ENCODE measurements at places on chromosomes 3 and 15.

DNA sequence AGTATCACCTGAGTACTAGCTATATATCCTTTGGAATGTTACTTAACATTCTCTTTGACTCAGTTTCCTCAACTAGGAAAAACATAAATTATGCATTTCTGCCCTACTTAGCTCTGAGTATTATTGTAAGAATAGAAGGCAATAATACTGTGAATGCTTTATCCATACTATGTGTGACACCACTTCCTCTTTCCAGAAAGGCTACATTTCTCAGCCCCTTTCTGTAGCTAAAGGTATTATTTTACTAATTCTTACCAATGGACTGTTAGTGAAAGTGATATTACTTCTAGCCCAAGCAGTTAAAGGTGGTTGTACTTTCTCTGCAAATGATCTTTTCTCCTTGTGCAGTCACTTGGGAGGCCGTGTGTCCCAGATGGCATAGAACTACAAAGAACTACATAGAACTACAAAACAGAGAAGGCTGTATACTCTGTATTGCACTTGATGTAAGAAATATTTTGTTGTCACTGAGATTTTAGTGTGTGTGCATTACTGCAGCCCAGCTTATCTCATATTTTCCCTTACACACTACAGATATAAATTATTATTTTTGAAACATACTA lies 35.1 kb downstream of the MYH15 start:
- DNase-seq: no peak

GRCh38 chr15:31098953-31099740 lies 2.4 kb downstream of the TRPM1 start:
- DNase-seq: no peak

DNA sequence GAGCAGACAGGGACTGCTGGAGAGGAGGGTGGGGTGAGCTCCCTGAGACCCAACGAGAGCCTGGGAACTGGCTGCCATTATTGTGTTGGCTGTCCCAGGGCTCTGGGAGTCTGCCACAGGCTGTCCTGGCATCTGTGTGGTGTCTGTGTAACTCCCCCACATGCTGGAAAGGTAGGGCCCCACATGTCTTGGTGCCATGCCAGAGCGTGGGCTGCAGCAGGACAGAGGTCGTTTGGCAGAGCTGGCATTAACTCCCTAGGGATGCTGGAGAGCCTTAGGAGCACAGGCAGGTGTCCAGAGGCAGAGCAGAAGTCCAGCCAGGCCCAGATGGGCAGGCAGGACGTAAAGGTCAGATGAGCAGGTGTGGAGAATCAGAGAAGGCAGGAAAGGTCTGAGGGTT lies 9.7 kb downstream of the TIMP4 start:
- DNase-seq: no peak

GRCh38 chr3:171943262-171944117 lies 95.9 kb upstream of the FNDC3B start:
- no peak for DNase-seq

DNA sequence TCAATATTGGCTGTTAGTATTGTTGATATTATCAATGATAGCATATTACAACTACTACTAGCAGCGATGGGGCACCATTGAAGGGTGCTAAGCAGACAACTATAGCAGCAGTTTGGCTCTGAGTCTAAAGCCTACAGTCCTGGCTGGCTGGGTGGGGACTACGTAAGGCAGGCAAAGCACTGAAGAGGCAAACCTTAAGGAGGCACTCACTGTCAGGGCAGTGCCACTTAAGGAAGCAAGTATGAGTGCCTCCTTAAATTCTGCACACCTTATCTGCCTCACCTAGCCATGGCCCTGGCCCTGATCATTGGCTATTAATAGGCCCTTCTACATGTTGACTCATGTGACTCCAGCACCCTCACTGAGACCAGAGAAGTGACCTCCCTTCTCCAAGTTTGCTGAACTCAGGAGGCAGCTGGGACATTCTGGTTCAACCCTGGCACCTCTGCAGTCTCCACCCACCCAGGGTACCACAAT lies 20.6 kb downstream of the CDCP1 start:
- no peak for DNase-seq

DNA sequence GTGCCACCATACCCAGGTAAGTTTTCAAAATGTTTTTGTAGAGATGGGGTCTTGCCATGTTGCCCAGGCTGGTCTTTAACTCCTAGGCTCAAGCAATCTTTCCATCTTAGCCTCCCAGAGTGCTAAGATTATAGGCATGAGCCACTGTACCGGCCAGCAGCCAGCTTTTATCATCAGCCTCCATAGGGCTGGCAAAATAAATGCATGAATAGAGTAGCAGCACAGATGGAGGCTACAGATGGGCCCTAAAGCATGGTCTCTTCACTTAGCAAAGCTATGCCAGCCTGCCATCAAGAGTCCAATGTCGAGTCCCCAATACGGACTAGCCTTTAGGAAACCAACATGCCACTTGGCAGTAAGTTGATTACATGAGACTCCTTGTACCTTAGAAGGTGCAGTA lies 63.8 kb downstream of the CNTN3 start:
- DNase-seq: no peak

GRCh38 chr15:101153801-101154656 lies 97.8 kb downstream of the CHSY1 start:
- no peak for DNase-seq

- no peak for DNase-seq
Observed at GRCh38 chr3:184776916-184777315, 35.0 kb upstream of the VPS8 start.

DNA sequence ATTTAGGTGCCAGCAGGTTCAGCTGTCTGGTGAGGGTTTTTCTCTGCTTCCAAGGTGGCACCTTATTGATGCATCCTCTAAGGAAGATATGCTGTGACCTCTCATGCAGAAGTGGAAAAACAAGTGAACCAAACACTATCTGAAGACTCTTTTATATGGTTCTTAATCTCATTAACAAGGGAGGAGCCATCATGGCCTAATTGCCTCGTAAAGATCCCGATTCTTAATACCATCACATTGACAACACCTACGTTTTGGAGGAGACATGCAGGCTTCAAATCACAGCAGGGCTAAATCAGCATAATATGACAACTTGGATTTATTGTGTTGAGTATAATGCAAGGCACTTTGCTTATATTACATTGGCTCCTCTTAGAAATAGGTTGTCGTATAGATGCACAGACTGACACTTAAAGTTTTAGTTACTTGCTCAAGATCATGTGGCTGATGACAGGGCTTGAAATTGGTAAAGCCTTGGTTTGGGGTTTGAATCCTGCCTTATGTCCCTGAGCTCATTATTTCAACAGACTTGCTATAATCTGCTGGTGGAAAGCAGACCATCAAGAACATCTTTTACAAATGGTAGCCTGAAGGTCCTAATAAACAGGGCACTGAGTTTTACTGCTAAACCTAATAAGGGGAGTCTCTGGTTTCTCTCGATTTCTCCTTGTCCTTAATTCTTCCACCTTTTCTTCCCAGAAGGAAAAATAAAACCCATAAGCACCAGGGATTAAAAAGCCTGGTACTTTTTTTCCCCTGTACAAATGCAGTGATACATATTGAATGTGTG lies 88.2 kb downstream of the PTPRG start:
- no peak for DNase-seq

DNA sequence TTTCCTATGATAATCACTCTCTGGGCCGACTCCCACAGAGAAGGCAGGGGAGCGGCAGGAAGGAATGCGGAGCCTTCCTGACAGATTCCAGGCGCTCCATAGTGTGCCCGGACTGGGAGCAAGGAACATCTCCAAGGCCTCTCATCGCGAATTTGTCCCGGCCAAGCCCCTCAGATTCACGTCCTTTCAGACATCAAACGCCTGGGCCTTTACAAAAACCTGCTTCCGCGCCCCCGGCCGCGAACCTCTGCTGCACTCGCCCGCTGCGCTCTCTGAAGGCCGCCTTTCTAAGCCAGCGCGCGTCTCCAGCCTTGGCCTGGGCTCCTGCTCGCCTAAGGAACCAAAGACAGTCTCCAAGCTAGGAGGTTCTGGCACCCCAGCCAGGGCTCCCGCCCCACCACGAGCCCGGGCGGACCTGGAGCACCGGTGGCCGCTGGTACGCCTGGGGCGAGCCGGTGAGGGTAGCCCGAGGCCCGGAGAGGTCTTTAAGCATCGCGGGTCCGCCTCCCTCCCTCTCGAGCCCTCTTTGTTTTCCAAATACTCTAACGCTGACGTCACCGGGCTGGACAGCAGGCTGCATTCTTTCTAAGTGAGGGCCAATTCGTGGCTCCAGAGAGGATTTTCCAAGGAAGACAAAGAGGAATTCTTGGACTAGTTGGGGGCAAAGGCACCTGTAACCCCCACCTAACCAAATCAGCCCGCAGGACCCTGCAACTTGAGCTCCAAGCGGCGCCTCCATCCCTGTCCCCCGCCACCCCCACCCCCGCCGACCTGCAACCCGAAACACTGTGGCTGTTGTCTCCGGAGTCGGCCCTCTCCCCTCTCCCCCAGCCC lies 759 bp downstream of the AMOTL2 start:
- peak; percentile 92 for DNase-seq

DNA sequence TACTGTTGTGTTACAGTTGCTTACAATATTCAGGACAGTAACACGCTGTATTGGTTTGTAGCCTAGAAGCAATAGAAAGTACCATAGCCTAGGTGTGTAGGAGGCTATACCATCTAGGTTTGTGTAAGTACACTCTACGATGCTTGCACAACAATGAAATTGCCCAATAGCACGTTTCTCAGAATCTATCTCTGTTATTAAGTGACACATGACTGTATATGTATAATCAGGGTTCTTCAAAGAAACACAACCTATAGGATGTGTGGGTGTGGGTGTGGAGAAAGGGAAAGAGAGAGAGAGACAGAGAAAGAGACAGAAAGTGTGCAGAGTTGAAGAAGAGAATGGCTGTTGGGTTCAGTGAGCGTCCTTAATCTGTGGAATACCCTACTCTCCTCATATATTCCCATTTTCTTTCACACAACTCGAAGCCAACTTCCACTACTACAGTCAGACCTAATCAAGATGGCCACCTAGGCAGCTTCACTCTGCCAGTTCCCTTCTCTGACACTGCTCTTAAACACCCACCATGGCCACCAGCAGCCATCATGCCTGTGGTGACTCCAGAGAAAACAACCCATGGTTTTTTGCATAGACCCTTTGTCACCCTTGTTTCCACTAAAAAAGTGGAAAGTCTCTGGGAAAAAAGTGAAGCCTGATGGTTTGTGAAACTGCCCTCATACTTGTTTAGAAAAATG lies 5.8 kb upstream of the PPP4R2 start:
- DNase-seq: no peak

- DNase-seq: no peak
Observed at GRCh38 chr3:66350601-66351000, 129.8 kb downstream of the SLC25A26 start.

GRCh38 chr3:73070675-73071575 lies 9.5 kb downstream of the EBLN2 start:
- DNase-seq: no peak

DNA sequence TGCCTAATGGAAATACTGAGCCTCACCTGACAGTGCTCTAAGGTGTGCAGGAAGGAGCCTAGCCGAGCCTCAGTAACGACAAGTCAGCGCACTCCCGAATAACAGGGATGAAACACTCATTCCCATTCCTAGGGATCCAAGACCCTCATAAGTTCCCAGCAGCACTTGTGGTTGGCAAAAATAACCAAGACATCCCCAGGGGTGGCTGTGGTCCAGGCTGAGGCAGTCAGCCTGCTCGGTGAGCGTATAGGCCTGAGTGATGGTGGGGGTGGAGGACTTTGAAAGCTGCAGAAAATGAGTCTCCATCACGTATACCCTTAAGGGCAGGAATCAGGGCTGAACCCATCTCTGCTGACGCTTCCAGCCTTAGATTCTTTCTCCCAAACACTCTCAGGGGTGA lies 120.1 kb downstream of the SMAD6 start:
- no peak for DNase-seq

- DNase-seq: no peak
Observed at GRCh38 chr3:40083066-40083465, 226.4 kb upstream of the EIF1B start.

GRCh38 chr15:25741256-25741580 lies 121.9 kb downstream of the ATP10A start:
- no peak for DNase-seq

DNA sequence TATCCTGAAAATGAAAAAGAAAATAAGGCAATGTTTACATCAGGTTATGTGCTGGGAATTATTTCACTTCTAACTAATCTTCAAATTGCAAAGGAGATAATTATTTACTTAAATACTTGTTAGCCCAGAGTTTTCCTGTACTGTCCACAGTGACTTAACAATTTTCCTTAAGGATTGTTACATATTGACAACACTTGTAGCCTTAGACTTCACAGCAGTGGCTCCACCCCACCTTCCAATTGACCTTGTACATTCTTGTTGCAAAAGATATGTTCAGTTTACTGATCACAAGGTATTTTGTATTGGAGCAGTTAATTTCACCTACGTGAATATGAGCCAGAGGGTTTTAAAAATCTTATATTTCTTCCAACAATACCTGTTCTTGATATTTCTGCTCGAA lies 376.9 kb downstream of the CNTN6 start:
- no peak for DNase-seq

DNA sequence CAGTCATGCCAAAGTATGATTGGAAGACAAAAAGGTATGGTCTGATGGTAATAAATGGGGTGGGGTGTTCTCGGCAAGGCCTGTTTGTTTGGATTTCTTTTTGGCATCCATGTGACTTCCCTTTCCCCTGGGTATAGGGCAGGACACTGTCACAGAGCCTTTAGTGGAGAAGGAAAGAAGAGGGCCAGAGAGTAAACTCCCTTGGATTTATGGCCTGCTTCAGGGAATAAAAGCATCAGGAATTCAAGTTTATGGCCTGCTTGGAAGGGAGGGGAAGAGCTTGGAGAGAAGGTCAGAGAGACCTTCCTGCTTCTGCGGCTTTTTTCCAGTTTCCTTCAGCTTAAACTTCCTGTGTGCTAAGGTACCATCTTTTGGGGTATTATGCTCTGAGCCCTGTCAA lies 179.4 kb upstream of the ADAMTS9 start:
- no peak for DNase-seq

DNA sequence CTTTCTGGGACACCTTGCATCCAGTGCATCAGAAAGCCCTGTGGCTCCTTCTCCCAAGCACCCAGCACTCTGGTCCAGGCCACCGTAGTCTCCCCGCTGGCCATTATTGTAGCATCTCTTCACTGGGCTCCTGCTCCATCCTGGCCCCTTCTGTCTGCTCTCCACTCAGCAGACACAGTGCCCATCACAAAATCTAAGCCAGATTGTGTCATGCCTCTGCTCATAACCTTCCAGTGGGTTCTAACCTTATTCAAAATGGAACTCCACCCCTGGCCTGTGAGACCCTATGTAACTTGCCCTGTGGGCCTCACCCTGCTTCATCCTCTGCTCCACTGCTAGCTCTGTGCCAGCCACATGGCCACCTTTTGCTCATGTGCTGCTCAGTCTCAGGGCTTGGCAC lies 31.7 kb upstream of the PRR23E start:
- no peak for DNase-seq

GRCh38 chr3:112042842-112043280 lies 8.3 kb downstream of the TMPRSS7 start:
- DNase-seq: no peak

- no peak for DNase-seq
Observed at GRCh38 chr3:66723231-66723630, 222.4 kb upstream of the LRIG1 start.

All from femur (tissue), 1 donor.